ENCODE measurements at places on chromosomes 3 and 15.

- H3K27ac ChIP-seq: no peak overlapping the region
- DNase-seq: no peak
- H3K4me3 ChIP-seq: no peak overlapping the region
- H3K27me3 ChIP-seq: no peaks in the 10 kb centered on the region
Observed at GRCh38 chr3:82676356-82677026, 915.0 kb upstream of the GBE1 start.

DNA sequence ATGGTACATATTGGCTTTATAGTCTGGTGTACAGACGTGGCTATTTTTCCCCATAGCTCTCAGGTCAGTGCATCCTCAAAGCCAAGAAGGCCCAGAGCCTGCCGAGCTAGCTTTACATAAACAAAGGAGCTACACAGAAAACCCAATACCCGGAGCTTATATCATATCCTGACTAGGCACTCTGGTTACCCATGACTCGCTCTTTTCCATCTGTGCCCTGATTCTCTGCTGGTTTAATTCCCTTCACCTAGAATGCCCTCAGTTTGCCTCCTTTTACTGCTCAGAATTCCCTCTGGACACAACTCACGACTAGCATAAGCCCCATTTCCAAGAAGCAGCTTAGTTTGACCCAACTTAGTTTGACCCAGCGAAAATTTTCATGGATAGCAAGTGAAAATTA lies 110.8 kb downstream of the TIGIT start:
- no peak overlapping the region for H3K27ac ChIP-seq
- no peaks in the 10 kb centered on the region for H3K27me3 ChIP-seq
- no peak for DNase-seq
- H3K4me1 ChIP-seq: peaks cover 5% of the 10 kb centered on the region

DNA sequence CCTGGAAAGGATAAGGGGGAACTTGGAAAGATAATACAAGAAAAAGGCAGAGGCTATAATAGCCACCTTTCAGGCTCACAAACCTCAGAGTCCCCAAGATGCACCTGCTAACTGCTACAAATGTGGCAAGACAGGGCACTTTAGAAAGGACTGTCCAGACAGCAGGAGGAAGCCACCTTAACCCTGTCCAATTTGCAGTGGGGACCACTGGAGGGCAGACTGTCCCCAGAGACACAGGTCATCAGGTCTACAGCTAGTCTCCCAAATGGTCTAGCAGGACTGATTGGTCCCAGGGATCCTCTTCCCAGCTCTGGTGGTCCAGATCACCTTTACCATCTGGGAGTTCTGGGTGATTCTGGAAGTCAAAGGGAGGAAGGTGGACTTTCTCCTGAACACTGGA lies 882.5 kb upstream of the GBE1 start:
- no peaks in the 10 kb centered on the region for H3K27me3 ChIP-seq
- H3K36me3 ChIP-seq: no peaks in the 10 kb centered on the region
- H3K4me1 ChIP-seq: no peaks in the 10 kb centered on the region
- H3K27ac ChIP-seq: no peak overlapping the region
- H3K4me3 ChIP-seq: no peak overlapping the region
- DNase-seq: no peak

- peaks cover 4% of the 10 kb centered on the region for H3K36me3 ChIP-seq
- H3K27me3 ChIP-seq: no peaks in the 10 kb centered on the region
- H3K4me1 ChIP-seq: peaks cover 8% of the 10 kb centered on the region
- H3K27ac ChIP-seq: peak overlapping the region; percentile 99
- DNase-seq: no peak
Observed at GRCh38 chr15:40695469-40695890, 506 bp downstream of the RAD51 start.

GRCh38 chr3:188211476-188211875 lies 57.5 kb downstream of the LPP start:
- peaks cover 2% of the 10 kb centered on the region for H3K36me3 ChIP-seq
- peak; percentile 80 for DNase-seq
- H3K27me3 ChIP-seq: no peaks in the 10 kb centered on the region
- peak overlapping the region; percentile 63 for H3K4me3 ChIP-seq
- H3K27ac ChIP-seq: peak overlapping the region; percentile 96
- peaks cover 17% of the 10 kb centered on the region for H3K4me1 ChIP-seq

GRCh38 chr15:48802867-48803266 lies 8.0 kb downstream of the CEP152 start:
- no peaks in the 10 kb centered on the region for H3K36me3 ChIP-seq
- no peaks in the 10 kb centered on the region for H3K4me1 ChIP-seq
- no peaks in the 10 kb centered on the region for H3K27me3 ChIP-seq
- no peak overlapping the region for H3K27ac ChIP-seq
- DNase-seq: no peak
- no peak overlapping the region for H3K4me3 ChIP-seq

DNA sequence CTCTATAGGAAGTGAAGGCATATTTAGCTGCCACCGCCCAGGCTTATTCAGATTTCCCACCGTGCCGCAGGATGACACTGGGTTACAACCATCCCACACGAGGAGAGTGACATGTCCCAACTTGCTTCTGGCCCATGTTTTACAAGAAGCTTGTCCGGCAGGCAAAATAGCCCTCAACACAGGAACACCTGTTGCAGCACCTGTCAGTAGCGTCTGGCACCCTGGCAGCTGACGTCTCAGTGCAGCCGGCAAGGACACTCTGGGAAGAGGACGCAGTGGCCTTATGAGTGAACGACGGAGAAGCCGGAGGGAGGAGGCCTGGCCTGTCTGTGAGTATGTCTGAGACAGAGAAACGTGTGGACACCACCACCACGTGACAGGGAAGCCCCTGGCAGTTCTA lies 32.1 kb downstream of the FAM174B start:
- no peaks in the 10 kb centered on the region for H3K27me3 ChIP-seq
- no peak overlapping the region for H3K27ac ChIP-seq
- DNase-seq: no peak
- H3K4me3 ChIP-seq: no peak overlapping the region

GRCh38 chr3:30934208-30934550 lies 39.7 kb upstream of the GADL1 start:
- DNase-seq: no peak
- no peaks in the 10 kb centered on the region for H3K36me3 ChIP-seq
- no peaks in the 10 kb centered on the region for H3K4me1 ChIP-seq

DNA sequence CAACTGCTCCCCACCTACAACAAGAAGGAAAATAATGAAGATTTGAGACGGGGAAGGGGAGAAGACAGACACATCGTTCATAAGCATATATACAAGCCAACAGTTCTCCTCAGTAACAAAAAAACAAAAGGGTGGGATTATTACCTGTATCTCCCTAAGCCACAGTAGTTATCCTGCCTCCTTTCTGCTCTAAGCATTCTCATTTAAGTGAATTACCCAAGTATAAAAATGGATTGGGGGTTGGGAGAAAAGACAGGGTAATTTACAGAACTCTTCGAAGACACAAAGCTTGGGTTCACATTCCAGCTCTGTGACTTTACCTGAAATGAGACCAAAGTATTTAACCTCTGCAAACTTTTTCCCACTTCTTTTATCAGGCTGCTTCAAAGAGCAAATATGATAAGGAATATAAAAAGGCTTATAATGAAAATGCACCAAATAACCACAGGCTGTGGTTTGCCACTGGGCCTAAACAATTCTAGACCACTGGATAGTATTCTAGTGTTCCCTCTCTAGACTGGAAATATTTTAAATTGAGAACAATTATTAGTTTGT lies 64.4 kb downstream of the UACA start:
- no peaks in the 10 kb centered on the region for H3K36me3 ChIP-seq
- peaks cover 3% of the 10 kb centered on the region for H3K4me1 ChIP-seq
- no peaks in the 10 kb centered on the region for H3K27me3 ChIP-seq
- peak overlapping the region; percentile 80 for H3K27ac ChIP-seq

DNA sequence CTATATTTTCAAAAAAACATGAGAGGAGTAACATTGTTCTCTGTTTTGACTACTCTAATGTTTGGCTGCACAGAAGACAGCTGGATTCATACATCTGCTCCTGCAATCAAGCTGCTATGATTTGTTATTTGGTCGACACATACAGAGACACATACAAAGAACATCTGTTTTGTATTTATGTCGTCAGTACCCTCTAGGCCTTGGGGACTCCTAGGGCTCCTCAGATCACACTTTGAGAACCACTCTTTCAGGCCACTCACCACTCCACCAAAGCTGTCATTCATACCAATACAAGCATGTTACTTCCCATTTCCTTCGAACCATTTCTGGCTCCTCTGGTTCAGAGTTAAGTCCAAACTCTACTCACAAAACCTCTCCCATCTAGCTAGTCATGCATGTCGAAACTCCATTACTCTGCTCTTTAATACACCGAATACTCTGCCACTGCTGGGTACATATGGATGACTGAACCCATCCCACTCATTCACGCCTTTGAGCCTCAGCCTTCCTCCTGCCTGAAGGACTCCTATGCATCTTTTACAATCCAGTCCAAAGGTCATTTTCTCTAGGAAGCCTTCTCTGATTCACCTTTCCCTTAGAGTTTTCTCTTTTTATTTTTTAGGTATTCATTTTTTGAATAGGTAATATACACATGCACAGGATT lies 102.9 kb upstream of the ARHGEF3 start:
- no peaks in the 10 kb centered on the region for H3K36me3 ChIP-seq
- H3K27ac ChIP-seq: no peak overlapping the region
- DNase-seq: no peak
- no peak overlapping the region for H3K4me3 ChIP-seq
- no peaks in the 10 kb centered on the region for H3K4me1 ChIP-seq
- H3K27me3 ChIP-seq: no peaks in the 10 kb centered on the region

DNA sequence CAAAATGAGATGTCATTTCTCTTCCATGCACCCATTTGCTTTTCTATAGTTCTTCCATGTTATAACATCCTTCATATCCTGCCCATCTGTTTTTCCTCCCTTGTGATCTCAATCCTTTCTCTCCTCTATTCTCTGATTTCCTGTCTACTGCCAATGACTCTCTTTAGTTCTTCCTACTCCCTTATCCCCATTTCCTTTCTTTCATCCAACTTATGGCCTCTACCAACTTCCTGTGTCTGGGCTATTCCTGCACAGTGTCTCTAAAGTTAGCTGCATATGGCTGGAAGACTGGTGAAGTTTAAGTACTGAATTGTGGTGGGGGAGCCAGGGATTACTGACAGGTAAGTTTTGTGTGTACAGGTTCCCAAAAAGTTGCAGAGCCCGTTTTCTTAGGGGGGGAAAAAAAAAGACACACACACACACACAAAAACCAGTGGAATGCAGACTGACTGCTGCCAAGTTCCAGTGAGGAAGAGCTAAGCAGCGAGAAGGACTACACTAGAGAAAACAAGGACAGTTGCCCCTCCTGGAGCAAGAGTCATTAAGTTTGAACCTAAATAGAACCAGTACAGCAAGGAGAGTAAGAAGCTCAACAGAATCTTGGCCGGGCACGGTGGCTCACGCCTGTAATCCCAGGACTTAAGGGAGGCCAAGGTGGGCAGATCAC lies 28.8 kb downstream of the XRN1 start:
- no peak overlapping the region for H3K27ac ChIP-seq
- H3K27me3 ChIP-seq: no peaks in the 10 kb centered on the region
- H3K36me3 ChIP-seq: peaks cover 91% of the 10 kb centered on the region

- no peak overlapping the region for H3K4me3 ChIP-seq
- no peak for DNase-seq
- peaks cover 8% of the 10 kb centered on the region for H3K36me3 ChIP-seq
- H3K4me1 ChIP-seq: peaks cover 15% of the 10 kb centered on the region
Observed at GRCh38 chr3:149179220-149179619, 42.4 kb downstream of the CP start.

DNA sequence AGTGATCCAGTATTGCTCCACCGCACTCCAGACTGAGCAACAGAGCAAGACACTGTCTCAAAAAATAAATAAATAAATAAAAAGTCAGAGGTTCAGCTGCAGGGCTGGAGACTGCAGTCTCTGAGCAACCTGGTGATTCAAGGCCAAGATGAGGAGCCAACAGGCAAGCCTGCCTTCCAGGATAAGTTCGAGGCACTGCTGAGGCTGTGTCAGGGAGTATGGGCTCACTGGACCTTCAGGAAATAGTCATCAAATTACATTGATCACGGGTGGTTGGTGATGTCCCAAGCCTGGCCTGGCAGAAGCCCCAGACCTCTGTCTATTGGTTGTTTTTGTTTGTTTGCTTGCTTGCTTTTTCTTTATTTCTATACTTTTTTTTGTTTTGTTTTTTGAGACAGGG lies 41.5 kb downstream of the IDH2 start:
- H3K4me3 ChIP-seq: no peak overlapping the region
- H3K36me3 ChIP-seq: no peaks in the 10 kb centered on the region
- H3K4me1 ChIP-seq: no peaks in the 10 kb centered on the region
- DNase-seq: no peak

DNA sequence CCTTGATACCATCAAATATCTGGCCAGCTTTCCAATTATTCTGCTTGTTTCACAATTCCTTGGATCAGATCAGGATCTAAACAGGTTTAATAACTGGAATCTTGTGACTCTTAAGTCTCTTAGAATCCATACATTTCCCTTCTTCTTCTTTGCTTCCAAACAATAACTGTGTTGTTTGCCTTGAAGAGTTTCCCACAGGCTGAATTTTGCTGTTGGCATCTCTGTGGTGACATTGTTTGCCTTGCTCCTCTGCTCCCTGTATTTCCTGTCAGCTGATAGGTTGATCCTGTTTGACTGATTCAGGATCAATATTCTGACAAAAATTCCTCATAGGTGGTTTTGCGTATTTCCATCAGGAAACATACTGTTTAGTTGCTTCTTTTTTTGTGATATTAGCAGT lies 248.4 kb upstream of the LMCD1 start:
- no peak for DNase-seq
- no peak overlapping the region for H3K27ac ChIP-seq
- H3K4me3 ChIP-seq: no peak overlapping the region
- H3K27me3 ChIP-seq: no peaks in the 10 kb centered on the region
- H3K36me3 ChIP-seq: no peaks in the 10 kb centered on the region

GRCh38 chr15:31606931-31607497 lies 280.4 kb downstream of the KLF13 start:
- H3K27ac ChIP-seq: no peak overlapping the region
- no peaks in the 10 kb centered on the region for H3K4me1 ChIP-seq
- H3K4me3 ChIP-seq: no peak overlapping the region

GRCh38 chr15:66876421-66876730 lies 174.3 kb downstream of the SMAD6 start:
- H3K36me3 ChIP-seq: no peaks in the 10 kb centered on the region
- no peaks in the 10 kb centered on the region for H3K4me1 ChIP-seq
- H3K4me3 ChIP-seq: no peak overlapping the region
- DNase-seq: no peak
- no peak overlapping the region for H3K27ac ChIP-seq

DNA sequence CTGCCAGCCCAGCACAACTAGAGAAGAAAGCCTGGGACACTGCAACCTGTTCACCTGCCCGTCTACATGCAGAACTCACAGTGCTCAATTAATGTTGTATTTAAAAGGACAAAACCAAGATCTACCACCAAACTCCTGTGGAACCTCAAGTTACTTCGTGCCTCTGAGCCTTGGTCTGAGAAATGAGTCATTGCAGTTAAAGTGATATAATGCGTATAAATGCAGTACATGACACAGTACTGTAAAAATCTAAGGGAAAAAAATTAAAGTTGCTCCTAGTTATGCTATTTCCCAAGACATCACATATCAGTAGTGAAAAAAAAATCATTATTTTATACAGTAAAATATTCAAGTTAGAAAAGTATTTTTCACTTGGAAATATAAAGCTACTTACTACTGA lies 138.9 kb downstream of the ZIC4 start:
- no peaks in the 10 kb centered on the region for H3K4me1 ChIP-seq
- no peaks in the 10 kb centered on the region for H3K36me3 ChIP-seq
- H3K27me3 ChIP-seq: no peaks in the 10 kb centered on the region
- DNase-seq: no peak

GRCh38 chr15:77632534-77633133 lies at the start of gene LINGO1:
Gene LINGO1, minus strand, starts transcription at chr15:77632912. Its CDS starts 597 bp downstream, at chr15:77632315.
- peak within 1 kb of the TSS; percentile 62 for H3K4me3 ChIP-seq
- H3K27ac ChIP-seq: no peak within 1 kb of the TSS
- peaks cover 14% of the 10 kb centered on the region for H3K27me3 ChIP-seq
